Nephron progenitor cell (in vitro differentiated cells): ENCODE measurements at places on chromosomes 3 and 15.
A peak's percentile ranks its signal among the peaks of the same experiment; 100 is the strongest.

DNA sequence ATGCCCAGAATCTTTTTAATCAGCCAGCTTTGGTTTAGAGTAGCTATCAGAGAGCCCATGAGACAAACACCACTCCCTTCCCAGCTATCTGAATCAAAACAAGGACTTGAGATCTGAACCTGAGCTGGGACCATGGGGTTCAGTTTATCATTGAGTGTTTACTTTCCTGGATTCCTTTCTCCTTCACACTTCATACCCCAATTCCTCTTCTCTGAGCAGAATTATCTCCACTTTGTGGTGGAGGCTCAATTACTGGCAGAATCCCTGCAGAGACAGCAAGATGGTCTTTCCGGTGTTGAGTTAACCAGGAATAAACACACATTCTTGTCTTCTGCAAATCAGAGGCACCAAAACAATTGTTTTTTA, 102.4 kb downstream of the RPL22L1 start:
- DNase-seq = no peak

GRCh38 chr3:190048932-190049441, 71.7 kb downstream of the P3H2 start:
- DNase-seq = no peak

DNA sequence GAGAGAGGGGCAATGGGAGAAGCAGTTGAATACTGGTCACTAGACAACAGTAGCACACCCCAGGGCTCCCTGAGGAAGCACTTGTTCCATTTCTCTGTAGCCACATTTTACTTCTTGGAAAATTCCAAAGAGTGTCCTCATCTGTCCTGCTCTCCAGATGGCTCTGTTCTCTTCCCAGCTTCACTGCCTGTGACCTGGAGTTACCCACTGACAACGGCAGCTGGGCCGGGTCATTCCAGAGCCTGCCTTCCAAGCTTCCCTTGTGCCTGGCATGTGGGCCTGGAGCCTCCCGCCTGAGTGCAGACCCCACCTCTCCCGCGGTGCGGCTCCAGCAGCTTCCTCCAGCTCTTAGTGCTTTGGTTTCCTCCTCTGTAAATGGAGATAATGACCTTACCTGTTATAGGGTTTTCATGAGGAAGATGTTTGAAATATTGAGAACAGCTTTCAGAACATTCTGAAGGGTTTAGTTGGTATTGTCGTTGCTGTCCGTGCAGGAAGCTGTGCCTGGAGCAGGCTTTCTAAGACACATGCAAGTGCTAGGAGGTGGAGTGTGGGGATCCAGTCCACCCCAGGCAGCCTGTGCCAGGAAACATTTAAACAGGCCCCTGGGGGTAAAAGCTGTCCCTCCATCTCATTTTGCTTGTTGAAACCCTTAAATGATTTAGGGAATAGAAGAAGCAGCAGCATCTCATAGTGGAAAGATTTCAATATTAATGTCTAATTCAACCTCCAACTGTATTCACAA, 24.8 kb downstream of the EFCC1 start:
- DNase-seq = no peak

DNA sequence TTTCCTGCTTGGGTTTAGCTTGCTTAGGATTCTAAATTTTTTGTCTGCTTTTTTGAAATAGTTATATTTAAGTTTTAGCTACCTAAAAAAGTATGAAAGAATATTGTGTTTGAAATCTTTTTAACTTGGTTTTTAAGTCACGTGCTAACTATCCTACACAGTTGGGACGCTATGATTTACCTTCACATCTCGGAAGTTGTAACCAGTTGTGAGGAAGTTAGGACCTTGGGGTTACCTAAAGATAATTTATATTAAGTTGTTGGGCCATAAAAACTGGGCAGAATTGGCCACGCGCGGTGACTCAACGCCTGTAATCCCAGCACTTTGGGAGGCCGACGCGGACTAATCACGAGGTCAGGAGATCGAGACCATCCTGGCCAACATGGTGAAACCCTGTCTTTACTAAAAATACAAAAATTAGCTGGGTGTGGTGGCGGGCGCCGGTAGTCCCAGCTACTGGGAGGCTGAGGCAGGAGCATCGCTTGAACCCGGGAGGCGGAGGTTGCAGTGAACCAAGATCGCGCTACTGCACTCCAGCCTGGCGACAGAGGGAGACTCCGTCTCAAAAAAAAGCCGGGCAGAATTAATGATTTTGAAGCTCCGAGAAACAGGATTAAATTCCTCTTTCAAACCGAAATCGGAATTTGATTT, 1.0 kb downstream of the ZFAND6 start:
- DNase-seq = peak; percentile 30

DNA sequence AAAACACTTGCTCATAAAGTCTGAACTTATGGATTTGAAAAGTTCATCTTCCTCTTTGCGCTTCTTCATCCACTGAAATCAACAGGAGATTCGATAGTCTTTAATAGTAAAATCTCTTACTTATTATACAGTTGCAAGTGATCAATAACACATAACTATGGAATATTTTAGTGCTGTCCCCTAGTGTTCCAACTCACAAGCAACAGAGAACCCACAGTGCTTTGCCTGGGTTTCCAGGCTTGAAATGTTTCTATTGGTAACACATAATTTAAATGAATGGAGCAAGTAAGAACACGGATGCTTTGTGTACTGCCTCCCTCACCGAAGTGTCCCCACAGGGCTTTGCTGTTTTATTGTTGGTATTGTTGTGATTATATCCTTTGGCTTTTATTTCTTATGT, 93.5 kb downstream of the WDR72 start:
- DNase-seq = no peak

- DNase-seq = no peak
These were observed 67.1 kb upstream of the UBE2E2 start for GRCh38 chr3:23136054-23136453.

DNA sequence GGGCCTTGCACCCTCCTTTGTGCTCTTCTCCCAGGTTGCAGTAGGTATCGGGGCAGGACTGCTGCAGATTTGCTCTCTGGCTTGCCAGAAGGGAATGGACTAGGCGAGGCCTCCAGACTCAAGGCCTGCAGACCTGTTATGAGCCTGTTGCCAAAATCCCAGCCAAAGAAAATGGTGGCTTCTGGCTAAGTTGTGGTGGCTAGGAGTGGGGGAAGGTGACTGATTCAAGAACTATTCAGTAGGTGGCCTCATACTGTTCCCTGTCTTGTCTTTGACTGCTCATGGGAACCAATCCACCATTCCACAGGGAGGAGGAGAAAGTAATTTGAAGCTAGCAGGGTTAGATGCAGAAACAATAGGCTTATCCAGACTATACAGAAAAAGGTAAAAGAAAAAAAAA, 380.4 kb upstream of the PROK2 start:
- no peak for DNase-seq

DNA sequence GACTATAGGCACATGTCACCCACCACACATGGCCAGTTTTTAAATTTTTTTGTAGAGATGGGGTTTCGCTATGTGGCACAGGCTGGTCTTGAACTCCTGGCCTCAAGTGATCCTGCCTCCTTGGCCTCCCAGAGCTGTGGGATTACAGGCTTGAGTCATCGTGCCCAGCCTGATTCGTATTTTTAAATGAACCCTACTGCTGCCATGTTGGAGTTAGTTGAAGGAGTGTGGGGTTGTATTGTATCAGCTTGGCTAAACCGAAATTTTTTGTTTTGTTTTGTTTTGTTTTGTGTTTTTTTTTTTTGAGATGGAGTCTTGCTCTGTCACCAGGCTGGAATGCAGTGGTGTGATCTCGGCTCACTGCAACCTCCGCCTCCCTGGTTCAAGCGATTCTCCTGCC, 11.8 kb upstream of the ZNF770 start:
- no peak for DNase-seq

- DNase-seq = no peak
These were observed 8.5 kb upstream of the FBLN2 start for GRCh38 chr3:13540297-13540995.

DNA sequence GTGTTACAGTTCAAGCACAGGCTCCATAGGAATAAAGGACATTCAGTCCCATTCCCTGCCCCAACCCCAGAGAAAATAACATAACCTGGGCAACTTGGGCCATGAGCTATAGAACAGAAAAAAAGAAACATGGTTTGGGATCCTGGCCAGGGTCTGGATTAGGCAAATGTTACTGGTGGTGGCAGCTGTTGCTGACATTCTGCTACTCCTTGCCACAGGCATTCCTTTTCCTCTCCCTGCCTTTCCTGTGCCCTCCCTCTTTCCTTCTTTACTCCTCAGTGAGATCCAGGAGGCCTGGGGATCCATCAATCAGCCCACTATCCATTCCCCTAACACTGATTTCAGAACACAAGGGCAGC, 129.1 kb downstream of the NTRK3 start:
- DNase-seq = no peak

DNA sequence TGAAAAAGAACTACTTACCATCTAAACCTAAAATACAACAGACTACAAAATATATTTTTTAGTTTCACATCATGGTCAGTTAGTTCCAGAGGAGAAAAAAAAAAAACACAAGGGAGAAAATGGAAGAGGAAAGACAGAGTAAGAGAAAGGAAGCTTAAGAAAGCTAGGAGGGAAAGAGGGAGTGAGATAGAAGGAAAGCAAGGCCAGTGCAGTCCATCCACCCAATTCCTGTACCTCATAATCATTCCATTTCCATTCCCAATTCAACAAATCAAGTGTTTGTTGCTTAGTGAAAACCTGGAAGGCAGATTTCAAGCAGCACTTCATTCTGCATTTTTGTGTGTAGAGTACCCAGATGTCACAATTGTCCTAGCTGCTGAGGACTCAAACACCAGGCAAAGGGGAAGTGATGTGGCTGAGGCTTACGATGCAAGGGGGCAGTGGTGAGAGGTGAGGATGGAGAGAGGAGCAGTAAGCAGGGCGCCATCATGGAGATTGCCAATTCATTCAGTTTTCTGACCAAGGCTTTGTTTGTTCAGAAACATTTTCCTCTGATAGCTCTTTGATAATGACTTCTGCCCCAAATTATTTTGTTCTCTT, 83.6 kb upstream of the GSK3B start:
- no peak for DNase-seq

GRCh38 chr3:189457631-189458412, 173.4 kb upstream of the TP63 start:
- no peak for DNase-seq

GRCh38 chr3:111727843-111728565, 131.1 kb upstream of the PHLDB2 start:
- DNase-seq = no peak

- no peak for DNase-seq
These were observed 75.3 kb downstream of the RFX7 start for GRCh38 chr15:56168394-56168793.

GRCh38 chr15:99180964-99181306, 68.4 kb downstream of the TTC23 start:
- no peak for DNase-seq

DNA sequence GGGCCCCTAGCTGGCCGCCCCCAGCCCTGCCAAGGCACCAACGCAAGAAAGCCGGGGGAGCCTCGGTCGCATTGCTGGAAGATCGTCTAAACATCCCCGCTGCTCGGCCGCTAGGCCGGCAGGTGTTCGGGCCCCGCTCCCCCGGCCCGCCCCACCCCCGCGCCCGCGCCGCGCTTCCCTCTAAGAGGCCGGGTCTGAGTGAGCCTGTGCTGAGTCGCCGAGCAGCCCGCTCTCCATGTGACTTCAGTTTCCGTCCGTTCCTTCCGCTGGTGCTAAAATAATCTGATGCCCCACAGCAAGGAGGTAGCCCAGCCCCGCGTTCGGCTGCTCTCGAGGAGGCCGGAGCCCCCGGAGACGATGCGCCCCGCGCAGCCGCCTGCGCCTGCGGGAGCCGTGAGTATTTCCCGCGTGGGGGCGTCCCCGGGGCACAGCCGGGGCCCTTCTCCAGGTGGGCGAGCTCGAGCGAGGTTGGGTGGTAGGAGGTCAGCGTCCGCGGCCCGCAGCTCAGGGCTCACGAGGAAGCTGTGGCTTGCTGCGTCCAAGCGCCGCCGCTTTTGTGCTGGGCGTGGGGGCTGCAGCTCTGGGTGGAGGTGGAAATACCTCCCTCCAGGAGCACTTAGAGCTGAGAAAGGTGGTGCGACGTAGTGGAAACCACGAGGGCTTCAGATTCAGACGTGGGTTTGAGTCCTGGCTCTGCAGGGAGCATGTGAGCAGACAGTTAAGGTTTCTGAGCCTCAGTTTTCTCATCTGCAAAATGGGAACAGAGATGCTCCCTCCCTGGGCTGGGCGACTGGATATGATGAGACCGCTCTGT, at the start of gene NRROS:
NRROS (plus strand) TSS at position 212 of the 814 bp plus-strand sequence. CDS start 14,846 bp downstream, outside the sequence.
- peak; percentile 50 for DNase-seq

DNA sequence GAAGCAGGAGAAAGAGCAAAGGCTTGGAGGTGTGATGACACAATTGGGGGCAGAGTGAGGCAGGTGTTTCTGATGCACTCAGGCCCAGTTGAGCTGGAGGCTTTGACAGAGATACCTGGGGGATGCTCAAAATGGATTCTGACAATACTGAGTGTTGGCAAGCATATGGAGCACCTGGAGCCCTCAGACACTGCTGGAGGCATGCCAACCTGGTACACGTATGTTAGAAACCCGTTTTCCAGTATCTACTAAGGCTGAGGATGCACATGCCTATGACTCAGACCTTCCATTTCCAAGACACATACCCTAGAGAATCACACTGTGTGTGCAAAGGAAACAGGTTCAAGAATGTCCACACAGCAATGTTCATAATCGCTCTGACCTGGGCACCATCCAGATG, 58.7 kb downstream of the WNT7A start:
- no peak for DNase-seq

GRCh38 chr15:79970624-79971434, at the start of gene BCL2A1:
TSS of gene BCL2A1 (minus strand) at chr15:79971196. CDS start at chr15:79971119, 77 bp downstream.
- DNase-seq = no peak

- no peak for DNase-seq
These were observed 27.8 kb downstream of the FAM43A start for GRCh38 chr3:194713299-194714136.

DNA sequence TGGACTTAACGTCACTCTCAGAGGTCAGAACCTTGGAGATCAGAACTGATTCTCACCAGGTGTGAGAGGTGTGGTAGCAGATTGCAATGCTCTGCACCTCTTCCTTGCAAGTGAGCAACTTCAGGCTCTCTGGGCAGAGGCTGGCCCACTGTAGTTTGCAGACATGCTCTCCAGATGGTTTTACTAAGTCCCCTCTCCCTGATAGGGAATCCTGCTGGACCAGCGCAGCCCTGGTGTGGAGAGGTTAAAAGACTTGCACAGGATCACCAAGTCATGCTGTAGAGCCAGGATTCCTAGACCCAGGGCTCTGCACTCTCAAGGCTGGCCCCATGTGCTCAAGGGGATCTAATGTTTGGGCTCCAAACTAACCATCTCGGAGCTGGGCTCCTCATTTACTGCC, 62.2 kb downstream of the RPL39L start:
- DNase-seq = no peak

DNA sequence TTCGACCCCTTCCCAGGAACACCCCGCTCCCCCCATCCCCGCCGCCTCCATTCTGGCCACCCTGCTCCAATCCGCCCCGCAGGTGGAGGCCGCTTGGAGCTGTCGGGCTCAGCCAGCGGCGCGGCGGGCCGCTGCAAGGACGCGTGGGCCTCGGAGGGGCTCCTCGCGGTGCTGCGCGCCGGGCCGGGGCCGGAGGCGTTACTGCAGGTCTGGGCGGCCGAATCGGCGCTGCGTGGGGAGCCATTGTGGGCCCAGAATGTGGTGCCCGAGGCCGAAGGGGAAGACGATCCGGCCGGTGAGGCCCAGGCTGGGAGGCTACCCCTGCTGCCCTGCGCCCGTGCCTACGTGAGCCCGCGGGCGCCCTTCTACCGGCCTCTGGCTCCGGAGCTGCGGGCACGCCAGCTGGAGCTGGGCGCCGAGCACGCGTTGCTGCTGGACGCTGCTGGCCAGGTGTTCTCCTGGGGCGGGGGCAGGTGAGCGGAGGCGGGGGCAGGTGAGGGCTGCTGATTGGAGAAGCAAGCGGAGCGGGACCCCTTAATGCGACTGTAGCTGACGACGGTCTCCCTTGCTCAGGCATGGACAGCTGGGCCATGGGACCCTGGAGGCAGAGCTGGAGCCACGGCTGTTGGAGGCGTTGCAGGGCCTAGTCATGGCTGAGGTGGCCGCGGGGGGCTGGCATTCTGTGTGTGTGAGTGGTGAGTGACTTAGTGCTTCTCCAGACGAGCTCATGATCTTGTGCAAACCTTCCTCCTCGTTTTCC, 2.5 kb downstream of the RCCD1 start:
- DNase-seq = peak; percentile 64
